ENCODE measurements at places on chromosomes 16 and 17. TPM values are rescaled to one million over a fixed set of nuclear protein-coding genes. Genes with fewer than 3 reads are reported as not detected.

The C16orf95 gene
- 1.8 TPM for total RNA-seq

DNA sequence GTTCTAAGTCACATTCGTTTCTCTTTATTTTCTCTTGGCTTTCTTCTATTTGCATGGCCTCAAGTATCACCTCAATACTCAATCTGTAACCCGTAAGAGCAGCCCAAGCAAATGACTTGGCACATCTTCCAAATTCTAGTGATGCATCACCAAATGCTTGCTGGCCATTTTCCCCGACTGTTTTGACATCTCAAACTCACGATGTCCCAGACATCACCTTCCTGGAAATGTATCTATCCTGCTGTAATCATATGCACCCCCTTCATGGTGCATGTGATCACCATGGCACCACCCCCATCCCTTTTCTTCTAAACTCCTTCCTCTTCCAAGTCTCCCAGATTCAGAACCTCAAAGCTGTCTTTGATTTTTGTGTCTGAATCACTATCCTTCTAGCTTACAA, 24.0 kb upstream of the ABCA5 start:
- H3K4me3 ChIP-seq = no peak overlapping the region
- H3K4me1 ChIP-seq = no peaks in the 10 kb centered on the region
- no peaks in the 10 kb centered on the region for H3K27me3 ChIP-seq
- no peak overlapping the region for H3K27ac ChIP-seq

DNA sequence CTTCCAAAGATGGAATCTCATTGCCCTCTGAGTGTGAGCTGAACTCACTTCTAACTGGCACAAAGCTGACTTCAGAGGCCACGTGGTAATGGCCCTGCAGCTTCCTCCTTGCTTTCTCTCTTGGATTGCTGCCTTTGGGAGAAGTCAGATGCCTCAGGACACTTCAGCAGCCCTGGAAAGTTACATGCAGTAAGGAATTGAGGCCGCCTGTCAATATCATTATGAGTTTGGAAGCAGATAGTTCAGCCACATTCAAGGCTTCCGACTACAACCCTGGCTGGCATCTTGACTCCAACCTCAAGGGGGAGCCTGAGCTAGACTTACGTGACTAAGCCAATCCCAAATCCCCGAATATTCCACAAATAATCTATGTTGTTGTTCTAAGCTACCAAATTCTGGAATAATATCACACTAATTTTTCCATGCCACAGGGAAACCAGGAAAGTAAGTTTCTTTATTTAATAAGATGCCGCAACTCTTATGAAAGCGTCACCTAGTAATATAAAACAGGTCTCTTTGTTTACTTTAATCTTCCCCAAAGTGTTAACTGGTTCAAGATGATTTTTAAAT, 13.6 kb downstream of the CEP20 start:
- no peaks in the 10 kb centered on the region for H3K27me3 ChIP-seq
- DNase-seq = no peak
- peak overlapping the region; percentile 62 for H3K27ac ChIP-seq
- peaks cover 65% of the 10 kb centered on the region for H3K36me3 ChIP-seq
- no peak overlapping the region for H3K4me3 ChIP-seq
- peaks cover 5% of the 10 kb centered on the region for H3K4me1 ChIP-seq

DNA sequence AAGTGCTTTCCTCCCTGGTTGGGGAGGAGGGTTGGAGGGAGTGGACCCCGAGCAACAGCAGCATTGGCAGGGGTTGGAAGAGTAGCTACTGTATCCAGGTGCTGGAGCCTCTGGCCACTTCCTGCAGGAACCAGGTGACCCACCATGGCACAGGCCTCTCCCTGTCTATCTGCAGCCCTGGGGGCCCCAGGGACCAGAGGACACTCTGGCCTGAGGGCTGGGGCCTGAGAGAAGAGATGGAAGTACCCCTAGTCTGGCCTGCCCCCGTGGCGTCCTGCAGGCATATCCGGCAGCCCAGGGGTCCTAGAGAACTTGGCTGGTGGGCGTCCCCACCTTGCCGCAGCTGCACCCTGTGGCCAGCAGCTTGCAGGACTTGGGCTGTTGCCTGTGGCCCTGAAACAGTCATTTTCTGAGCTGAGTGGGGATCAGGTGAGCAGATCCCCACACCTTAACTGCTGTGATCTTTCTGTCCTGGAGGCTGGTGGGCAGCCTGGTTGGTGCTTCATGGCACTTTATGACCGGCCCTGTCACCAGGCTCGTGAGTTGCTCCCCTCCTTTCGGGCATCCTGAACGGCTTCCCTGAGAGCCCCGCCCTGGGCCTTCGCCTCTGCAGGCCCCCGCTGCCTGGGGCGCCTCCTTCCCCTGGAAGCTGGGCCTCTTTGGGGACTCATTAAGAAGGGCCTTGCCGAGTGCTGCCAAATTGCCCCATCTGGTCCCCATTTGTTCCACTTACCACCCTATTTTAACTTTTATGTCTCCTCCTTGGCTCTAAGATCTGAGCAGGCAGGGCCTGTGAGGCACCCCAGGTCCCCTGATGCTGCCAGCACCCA, 298.6 kb downstream of the SEC14L1 start:
- H3K4me1 ChIP-seq = peaks cover 87% of the 10 kb centered on the region
- DNase-seq = no peak
- H3K27ac ChIP-seq = peak overlapping the region; percentile 81
- no peaks in the 10 kb centered on the region for H3K36me3 ChIP-seq
- H3K4me3 ChIP-seq = no peak overlapping the region

GRCh38 chr16:27164352-27164751, 39.0 kb upstream of the KDM8 start:
- H3K4me3 ChIP-seq = no peak overlapping the region
- H3K36me3 ChIP-seq = no peaks in the 10 kb centered on the region
- no peak overlapping the region for H3K27ac ChIP-seq
- no peak for DNase-seq
- H3K4me1 ChIP-seq = no peaks in the 10 kb centered on the region
